ENCODE measurements at places on chromosomes 5 and 9.

- DNase-seq: peak; percentile 42
Measured at GRCh38 chr9:86667307-86667706, 280.0 kb downstream of the GAS1 start.

- DNase-seq: no peak
Measured at GRCh38 chr9:78938821-78939220, 632.9 kb upstream of the TLE4 start.

DNA sequence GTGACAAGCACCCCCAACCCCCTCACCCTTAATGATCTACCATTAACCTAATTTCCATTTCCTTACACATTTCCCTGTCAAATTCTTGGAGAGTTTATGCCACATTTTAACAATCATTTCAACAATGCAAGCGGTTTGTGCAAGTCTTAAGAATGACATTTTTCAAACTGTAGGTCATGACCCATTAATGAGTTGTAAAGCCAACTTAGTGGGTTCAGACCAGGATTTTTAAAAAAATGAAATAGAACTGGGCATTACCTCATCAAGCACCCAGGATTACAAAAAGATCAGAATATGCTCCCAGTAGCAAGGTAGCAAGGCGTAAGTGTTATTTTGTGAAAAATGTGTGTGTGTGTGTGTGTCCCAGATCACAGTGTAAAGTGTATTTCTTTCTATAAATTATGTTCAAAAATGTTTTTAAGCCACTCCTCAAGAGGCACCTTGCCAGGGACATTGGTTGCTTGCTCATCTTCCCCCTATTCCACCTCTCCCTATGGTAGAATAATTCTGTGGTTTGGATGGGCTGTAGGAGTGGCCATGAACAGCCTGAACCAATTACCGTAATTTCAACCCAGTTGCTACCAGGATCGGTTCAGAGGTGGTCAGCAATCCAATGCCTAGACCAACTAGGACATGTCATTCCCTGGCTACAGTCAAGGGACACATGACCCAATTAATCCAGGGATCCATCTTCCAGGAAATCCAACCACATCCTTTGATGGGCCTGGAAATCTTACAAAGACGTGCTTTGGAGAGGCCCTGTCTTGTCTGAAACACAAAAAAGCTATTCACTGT is 14.4 kb upstream of the TGFBR1 start:
- no peak for DNase-seq

- DNase-seq: no peak
Measured at GRCh38 chr9:94147776-94148175, 63.5 kb downstream of the PTPDC1 start.

- no peak for DNase-seq
Measured at GRCh38 chr5:76556511-76557221, 66.5 kb downstream of the F2RL2 start.

GRCh38 chr5:123087173-123088030 is 1.6 kb upstream of the PRDM6 start:
- no peak for DNase-seq

GRCh38 chr9:136043441-136043991 is 51.6 kb downstream of the NACC2 start:
- DNase-seq: no peak

DNA sequence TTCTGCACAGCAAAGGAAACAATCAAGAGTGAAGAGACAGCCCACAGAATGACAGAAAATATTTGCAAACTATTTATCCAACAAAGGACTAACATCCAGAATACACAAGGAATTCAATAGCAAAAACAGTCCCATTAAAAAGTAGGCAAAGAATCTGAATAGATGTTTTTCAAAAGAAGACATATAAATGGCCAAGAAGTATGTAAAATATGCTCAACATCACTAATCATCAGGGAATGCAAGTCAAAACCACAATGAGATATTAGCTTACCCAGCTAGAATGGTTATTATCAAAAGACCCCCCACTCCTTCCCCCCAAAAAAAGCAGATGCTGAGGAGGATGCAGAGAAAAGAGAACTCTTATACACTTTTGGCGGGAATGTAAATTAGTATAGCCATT is 13.4 kb upstream of the OR13C8 start:
- DNase-seq: no peak

GRCh38 chr9:6959270-6960000 is 201.7 kb downstream of the KDM4C start:
- no peak for DNase-seq

DNA sequence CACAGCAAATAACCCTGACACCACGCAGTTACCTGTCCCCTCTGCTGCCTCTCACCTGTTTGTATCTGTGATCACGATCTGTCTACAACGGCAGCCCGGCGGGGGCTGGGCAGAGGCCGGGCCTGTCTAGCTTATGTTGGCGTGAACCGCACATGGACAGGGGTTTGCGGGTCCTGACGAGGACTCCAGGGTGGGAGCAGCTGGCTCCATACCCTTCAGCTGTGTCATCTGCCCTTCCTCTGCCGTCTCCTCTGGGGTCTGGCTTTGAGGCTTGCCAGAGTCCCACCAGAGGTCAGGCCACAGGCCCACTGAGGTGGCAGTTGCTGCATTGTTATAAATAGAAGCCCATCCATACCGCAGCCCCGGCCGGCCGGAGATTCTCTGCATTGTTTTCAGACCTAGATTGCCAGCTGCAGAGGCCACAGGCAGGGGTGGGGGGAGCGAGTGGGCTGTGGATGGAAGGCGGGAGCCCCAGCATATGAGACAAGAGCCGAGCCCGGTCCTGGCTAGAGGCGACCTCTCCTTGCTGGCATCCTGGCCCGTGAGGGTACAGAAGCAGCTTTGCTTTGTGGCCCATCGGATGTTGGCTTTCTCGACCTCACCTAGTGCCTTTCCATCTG is 37.8 kb downstream of the FAM78A start:
- DNase-seq: peak; percentile 70

GRCh38 chr9:120663380-120663779 is 50.9 kb downstream of the MEGF9 start:
- no peak for DNase-seq

DNA sequence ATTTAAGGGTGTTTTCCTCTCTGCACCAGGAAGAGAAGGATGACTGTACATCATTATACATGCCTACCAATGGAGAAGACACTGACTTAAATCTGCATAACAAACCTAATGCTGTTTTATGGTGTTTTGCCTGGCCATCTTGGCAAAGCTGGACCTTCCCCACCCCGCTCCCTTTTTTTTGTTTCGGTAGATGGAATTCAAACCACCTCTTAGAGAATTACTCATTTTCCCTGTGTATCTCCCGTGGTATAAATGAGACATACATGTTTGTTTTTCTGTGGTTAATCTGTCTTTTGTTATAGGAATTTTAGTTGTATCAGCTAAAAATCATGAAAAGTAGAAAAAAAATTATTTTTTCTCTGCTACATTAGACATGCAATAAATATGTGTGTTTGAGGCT is 28.8 kb downstream of the IL12B start:
- no peak for DNase-seq

DNA sequence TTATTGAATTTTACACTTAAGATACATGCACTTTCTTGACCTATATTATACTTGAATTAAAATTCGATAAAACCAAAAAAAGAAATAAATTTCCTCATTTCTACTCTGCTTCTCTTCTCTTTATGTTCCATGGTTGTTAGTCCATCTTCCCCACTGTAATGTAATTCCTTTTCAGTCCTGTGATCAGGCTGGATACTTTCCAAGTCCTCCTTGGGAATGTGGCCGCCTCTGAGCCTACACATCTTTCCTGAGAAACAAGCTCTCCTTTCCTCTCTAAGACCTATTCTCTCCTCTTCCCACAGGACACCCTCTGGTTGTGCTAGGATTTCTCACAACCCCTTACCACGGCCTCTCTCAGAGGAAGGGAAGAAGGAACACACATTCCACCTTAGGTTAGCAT is 285.1 kb downstream of the DNAH5 start:
- peak; percentile 11 for DNase-seq

DNA sequence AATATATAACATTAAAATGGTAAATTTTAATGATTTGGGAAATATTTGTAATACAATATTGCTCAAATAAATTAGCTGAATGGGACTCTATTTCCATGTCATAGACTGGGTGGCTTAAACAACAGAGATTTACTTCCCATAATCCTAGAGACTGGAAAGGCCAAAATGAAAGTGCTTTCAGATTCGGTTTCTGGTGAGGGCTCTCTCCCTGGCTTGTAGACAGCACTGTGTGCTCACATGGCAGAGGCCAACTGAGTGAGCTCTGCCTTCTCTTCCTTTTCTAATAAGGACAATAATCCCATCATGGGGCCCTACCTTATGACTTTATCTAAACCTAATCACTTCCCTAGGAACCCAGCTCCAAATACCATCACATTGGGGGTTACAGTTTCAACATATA is 196.2 kb downstream of the MARCHF11 start:
- DNase-seq: no peak

DNA sequence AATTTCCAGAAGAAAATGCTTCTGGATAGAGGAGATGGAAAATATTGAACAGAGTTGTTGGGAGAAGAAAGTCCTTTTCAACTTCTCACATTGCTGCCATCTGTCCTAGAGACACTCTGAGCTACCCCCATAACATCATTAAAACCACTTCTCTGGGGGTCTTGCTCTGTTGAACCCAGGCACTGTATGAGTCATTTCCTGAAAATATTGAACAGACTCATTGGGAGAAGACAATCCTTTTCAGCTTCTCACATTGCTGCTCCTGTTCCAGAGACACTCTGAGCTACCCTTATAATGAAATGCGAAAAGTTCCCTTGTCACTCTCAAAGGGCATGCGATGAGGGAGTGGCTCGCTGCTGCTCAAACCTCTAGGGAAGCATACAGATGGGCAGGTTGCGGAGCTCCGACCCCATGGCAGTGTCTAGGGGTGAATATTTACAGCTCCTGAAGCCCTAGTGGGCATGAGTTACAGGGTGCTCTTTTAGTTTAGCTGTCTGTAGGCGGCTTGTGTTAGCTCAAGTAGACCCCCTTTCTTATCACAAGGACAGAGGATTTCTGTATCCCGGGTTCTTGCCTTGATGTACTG is 90.7 kb downstream of the CDKN2A start:
- DNase-seq: no peak

DNA sequence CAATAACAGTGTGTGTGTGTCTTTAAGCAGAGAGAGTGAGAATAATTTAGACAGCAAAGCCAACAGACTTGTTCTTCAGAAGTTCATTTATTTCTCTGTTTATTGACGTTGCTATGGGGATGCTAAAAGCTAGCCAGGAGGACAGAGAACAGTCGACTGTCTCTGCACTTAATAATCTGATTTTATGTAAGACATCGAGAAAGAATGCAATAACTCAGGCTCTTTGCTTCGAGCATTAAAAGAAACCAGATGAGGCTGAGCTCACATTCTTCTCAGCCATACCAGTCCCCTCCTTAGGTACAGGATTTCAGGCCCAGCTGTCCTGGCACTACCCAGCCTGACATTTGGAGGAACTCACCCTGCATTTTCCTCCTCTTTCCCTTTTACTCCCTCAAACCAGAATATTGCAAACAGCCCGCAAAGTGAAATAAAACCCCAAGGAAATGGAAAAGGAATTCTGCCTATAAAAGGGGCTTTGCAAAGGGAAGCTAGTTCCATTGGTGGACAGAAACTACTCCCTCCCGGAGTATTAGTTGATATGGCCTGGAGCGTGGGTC is 44.5 kb upstream of the DPYSL3 start:
- peak; percentile 62 for DNase-seq

GRCh38 chr5:159725475-159725874 is 190.8 kb upstream of the ADRA1B start:
- no peak for DNase-seq

- DNase-seq: no peak
Measured at GRCh38 chr5:148825716-148826052, 727 bp upstream of the ADRB2 start.

DNA sequence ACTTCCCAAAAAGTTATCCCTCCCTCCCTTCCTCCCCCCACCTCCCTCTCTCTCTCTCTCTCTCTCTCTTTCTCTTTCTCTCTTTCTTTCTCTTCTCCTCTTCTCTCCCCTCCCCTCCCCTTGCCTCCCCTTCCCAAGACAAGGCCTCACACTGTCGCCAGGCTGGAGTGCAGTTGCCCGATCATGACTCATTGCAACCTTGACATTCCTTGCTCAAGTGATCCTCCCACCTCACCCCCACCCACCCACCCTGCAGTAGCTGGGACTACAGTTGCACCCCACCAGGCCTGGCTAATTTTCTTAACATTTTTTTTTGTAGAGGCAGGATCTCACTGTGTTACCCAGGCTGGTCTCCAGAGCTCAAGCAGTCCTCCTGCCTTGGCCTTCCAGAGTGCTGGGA is 32.8 kb downstream of the VPS13A start:
- DNase-seq: no peak

DNA sequence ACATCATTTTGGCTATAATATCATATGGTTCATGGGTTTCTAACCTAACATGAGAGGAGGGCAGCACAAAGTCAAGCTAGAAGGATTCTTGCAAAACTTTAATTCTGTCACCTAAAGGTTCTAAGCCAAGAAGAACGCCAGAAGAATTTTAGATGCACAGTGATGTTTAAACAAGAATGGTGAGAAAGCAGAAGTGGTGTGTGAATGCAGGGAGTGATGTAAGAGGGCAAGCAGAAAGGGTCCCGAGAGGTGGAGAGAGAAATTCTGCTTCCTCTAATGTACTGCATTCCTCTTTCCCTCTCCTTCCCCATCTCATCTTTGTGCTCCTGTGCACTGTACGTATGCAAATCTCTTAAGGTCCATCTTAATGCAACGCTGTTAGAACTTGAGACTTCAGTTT is 2.1 kb upstream of the TRMO start:
- no peak for DNase-seq

DNA sequence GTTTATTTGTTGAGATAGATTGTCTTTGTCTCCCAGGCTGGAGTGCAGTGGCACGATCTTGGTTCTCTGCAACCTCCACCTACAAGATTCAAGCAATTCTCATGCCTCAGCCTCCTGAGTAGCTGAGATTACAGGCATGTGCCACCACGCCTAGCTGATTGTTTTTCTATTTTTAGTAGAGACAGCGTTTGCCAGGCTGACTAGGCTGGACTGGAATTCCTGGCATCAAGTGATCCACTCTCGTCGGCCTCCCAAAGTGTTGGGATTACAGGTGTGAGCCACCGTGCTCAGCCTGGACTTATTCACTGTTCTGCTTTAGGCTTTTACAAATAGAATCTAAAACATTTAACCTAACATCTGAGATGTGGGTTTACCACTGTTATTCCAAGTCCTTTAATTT is 91.3 kb downstream of the COMMD10 start:
- no peak for DNase-seq

DNA sequence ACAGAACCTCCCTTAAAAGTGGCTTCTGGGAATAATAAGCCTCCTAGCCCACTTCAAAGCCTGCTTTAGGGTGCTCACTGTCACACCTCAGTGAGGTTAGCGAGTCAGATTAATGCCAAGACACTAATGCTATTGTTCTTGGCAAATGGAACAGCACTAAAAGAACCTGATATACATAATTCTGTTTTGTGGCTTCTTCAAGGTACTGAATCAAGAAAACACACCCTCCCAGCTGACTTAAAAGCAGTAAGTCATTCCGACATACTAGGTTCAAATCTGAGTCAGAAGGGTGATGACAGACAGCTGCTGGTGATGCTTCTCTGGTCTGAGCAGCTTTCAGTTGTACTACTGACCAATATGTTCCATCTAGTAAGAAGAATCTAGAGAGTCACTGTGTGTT is 121.6 kb downstream of the OXCT1 start:
- DNase-seq: peak; percentile 64

- no peak for DNase-seq
Measured at GRCh38 chr9:108681851-108682590, 173.8 kb downstream of the ACTL7B start.

GRCh38 chr9:90898228-90898627 is 96.6 kb downstream of the SYK start:
- no peak for DNase-seq

Data from brain microvascular endothelial cell (primary cell).